Sciatic nerve (tissue), 2 donors: ENCODE measurements at places on chromosomes 5 and 9. TPM values are rescaled to one million over a fixed set of nuclear protein-coding genes. Genes with fewer than 3 reads are reported as not detected.

The CDH12 gene
- not detected for total RNA-seq

The CCDC171 gene
- total RNA-seq: 27.1 TPM

The WDR38 gene
- total RNA-seq: not detected

- no peak for DNase-seq
Measured at GRCh38 chr5:37838933-37839341, 904 bp downstream of the GDNF start.

- DNase-seq: no peak
Measured at GRCh38 chr9:128895556-128895955, 13.6 kb downstream of the LRRC8A start.
